ENCODE measurements at places on chromosomes 16 and 17.

GRCh38 chr16:66984892-66985311 is 3.5 kb upstream of the CES4A start:
- no peak for DNase-seq

DNA sequence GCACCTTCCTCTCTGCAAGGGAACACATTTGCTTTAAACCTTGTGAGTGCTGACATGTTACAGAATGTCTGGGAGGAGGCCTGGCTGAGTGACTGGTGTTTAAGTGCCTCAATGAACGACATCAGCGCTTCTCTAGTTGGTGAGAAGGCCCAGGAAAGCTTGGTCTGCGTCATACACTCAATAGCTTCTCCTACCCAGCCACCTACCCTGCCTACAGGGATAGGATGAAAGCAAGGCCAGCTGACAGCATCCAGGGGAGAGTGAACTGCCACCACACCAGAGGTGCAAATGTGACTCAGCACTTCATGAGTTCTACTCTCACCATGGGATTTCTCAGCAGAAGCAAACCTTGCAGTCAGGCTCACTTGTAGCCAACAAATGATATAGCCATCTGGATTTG is 31.7 kb upstream of the CFAP20 start:
- no peak for DNase-seq

GRCh38 chr17:50779747-50780353 is 12.5 kb upstream of the ANKRD40CL start:
- no peak for DNase-seq

- no peak for DNase-seq
Measured at GRCh38 chr17:77178050-77178449, 37.3 kb downstream of the SEC14L1 start.

- no peak for DNase-seq
Measured at GRCh38 chr16:72876981-72877373, 171.0 kb downstream of the ZFHX3 start.

DNA sequence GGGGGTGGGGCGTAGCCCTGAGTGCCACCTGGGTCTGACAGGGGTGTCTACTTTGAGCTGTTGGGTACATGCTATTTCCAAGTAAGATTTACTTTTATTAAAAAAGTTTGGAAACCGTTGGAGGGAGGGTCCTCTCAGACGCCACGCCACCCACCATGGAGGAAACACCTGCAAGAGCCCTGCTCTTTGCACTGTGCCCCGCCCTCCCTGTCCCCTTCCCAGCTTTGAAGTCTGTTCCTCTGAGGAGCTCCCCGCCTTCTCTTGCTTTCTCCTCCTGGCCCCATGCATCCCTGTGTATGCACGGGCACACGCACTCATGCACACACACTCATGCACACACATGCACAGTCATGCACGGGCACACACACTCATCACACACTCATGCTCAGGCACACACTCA is 15.5 kb downstream of the ADGRG1 start:
- DNase-seq: no peak

DNA sequence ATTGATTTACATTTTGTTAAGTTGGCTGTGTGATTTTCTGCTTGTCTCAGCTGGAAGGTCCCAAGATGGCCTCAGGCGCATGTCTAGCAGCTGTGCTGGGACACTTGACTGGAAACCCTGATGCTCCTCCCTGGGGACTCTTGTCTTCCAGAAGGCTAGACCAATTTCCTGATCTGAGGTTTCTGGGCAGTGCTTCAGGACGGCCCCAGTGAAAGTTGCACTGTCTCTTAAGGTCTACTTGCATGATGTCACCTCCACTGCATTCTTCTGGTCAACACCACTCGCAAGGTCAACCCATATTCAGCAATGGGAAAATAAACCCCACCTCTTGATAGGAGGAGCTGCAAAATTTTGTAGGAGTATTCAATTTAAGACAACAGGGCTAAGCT is 116.0 kb downstream of the SALL1 start:
- DNase-seq: no peak

GRCh38 chr16:71426069-71426879 is 15.6 kb downstream of the TLE7 start:
- peak; percentile 78 for DNase-seq

DNA sequence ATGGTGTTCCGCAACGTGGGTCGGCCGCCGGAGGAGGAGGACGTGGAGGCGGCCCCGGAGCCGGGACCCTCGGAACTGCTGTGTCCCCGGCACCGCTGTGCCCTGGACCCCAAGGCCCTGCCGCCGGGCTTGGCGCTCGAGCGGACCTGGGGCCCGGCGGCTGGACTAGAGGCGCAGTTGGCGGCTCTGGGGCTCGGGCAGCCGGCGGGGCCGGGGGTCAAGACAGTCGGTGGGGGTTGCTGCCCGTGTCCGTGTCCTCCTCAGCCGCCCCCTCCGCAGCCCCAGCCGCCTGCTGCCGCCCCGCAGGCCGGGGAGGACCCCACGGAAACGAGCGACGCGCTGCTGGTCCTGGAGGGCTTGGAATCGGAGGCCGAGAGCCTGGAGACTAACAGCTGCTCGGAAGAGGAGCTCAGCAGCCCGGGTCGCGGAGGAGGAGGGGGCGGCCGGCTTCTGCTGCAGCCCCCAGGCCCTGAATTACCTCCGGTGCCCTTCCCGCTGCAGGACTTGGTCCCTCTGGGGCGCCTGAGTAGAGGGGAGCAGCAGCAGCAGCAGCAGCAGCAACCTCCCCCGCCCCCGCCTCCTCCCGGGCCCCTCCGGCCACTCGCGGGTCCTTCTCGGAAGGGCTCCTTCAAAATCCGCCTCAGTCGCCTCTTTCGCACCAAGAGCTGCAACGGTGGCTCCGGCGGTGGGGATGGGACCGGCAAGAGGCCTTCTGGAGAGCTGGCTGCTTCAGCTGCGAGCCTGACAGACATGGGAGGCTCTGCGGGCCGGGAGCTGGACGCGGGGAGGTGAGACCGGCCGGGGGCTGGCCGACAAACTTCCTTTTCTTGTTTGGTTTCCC is 821 bp downstream of the SOCS7 start:
- DNase-seq: peak; percentile 14

- DNase-seq: no peak
Measured at GRCh38 chr16:87264634-87265033, 52.6 kb downstream of the C16orf95 start.

- DNase-seq: no peak
Measured at GRCh38 chr17:3030096-3030495, 33.3 kb downstream of the OR1D5 start.

DNA sequence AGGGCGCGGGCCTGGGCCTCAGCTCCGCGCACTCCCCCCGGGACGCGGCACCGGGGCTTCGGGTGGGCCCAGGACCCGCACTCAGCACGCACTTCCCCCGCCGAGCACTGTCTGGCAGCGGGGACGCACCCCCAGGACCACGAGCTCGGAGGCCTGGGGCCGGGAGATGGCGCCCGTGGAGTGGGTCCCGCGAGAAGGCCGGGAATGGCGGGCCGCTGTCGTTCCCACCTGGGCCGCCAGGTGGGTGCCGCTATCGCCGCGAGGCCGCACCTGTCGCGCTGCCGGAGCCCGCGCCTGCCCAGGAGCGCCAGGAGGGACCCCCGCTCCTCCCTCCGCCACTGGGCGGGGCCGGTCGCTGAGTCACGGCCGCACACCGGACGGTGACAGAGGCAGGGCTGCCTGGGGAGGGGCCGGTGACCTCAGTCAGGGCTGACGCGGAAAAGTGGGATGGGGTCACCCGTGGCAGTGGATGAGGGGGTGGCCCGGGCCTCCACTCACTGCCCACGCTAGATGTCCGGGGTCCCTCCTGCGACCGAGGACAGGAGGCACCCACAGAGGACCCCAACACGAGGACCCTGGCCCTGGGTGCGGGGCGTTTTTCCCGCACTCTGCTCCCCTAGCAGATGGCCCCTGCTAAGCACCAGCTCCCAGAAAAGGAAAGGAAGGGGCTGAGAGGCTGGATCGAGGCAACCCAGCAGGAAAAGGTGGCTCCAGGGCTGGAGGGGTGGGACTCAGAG is 6.9 kb upstream of the ACTG1 start:
- no peak for DNase-seq

DNA sequence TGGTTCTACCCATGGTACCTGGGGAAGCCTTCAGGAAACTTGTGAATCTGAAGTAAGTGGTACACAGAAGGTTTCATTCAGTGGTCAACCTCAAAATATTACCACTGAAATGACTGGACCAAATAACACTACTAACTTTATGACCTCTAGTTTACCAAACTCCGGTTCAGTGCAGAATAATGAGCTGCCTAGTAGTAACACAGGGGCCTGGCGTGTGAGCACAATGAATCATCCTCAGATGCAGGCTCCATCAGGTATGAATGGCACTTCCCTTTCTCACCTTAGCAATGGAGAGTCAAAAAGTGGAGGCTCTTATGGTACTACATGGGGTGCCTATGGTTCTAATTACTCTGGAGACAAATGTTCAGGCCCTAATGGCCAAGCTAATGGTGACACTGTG is 55.9 kb upstream of the SLC5A11 start:
- no peak for DNase-seq

DNA sequence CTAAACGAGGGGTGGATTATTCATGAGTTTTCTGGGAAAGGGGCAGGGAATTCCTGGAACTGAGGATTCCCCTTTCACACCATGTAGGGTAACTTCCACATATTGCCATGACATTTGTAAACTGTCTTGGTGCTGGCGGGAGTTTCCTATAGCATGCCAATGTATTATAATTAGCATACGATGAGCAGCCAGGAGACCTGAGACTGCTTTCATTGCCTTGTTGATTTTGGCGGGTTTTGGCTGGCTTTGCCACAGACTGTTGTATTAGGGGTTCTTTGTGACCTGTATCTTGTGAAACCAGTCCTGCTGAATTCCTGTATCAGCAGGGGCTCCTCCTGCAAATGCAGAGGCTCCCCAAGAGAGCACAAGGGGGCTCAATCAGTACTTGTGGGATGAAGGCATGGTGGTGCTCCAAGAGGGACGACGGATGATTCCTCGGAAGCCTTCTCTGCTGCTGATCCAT is 104.4 kb upstream of the CACNG5 start:
- no peak for DNase-seq

- DNase-seq: no peak
Measured at GRCh38 chr16:17744921-17745572, 274.3 kb upstream of the XYLT1 start.

GRCh38 chr17:75553295-75554110 is 28.0 kb downstream of the LLGL2 start:
- no peak for DNase-seq

- DNase-seq: no peak
Measured at GRCh38 chr17:76076146-76076764, 1.7 kb downstream of the GALR2 start.

- peak; percentile 8 for DNase-seq
Measured at GRCh38 chr16:7513429-7513828, 180.8 kb downstream of the RBFOX1 start.

DNA sequence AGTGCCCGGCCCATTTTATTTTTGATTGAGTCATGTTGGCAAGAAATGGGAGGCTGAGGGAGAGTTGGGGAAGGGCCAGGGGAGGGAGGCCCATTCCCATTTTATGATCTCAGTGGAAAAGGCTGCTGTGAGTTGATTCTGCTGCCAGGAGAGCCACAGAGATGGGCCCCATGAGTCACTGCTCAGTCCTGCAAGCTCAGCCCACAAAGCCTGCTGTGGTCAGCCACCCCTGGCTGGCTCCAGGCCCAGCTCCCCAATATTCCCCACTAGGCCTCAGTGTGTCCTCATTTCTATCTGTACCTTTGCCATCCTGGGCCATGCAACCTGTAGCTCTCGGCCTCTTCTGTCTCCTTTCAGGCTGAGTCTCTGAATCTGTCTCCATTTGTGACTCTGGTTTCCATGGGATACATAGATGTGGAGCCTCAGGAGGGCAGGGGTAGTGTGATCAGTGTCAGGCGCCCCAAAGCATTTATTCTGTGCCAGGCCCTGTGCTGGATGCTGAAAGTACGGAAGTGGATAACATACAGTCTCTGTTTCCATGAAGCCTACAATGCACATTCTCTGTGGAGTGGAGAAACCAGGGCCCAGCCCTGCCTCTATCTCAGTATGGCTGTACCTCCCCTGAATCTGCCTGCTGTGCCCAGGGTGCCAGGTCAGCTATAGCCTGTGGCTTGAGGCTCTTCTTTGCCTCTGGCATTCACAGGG is 1.9 kb upstream of the PLEKHG4 start:
- DNase-seq: no peak

GRCh38 chr16:88917146-88917914 is 50.9 kb upstream of the PABPN1L start:
- no peak for DNase-seq

DNA sequence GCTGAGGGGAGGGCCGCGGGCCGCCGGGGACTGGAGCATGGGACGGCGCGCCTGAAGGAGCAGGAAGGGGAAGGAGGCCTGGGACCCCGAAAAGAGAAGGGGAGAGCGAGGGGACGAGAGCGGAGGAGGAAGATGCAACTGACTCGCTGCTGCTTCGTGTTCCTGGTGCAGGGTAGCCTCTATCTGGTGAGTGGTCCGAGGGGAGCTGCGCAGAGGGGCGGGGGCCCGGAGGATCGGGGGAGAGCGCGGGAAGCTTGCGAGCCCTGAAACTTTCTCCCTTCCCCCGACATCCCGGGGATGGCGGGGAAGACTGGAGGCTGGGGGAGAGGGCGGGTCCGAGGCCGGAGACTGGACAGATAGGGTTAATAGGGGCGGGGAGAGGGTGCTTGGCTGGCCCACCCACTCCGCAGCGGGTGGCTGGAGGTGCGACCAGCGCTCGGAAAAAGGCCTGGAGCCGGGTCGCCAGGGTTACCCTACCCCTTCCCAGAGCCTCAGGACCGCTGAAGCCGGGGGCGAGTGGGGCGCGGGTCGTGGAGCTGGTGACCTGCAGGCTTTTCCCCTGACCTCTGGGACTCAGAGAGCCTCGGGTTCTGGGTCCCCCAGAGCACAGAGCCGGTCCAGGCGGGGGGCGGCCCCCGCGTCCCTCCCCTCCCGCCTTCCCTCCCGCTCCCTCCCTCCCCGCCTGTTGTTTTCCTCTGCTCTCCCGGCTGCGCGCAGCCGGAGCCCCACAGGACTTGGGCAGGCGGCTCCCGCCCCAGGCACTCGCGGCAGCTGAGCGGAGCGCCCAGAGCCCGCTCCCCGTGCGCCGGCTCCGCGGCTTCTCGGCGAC is 631 bp downstream of the NXPH3 start:
- DNase-seq: peak; percentile 73

DNA sequence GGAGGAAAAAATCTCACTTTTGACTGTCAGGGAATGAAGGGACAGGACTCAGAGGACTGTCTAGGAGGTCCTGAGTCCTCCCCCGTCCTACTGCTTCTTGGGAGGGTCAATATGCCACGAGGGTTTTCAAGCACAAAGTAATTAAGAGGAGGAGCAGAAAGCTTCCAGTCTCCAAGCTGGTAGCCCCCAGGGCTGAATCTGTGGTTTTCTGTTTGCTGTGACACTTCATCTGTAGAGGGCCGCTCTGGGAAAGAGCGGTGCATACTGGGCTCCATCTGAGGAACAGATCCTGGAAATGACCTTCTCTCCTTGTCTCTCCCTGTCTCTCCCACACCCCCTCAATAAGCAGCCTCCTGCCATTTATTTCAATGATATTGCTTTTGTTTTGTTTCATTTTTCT is 180.1 kb upstream of the SDK2 start:
- DNase-seq: no peak

- no peak for DNase-seq
Measured at GRCh38 chr16:50102051-50102746, 36.4 kb downstream of the HEATR3 start.
